ENCODE measurements at places on chromosomes 12 and 14.

- DNase-seq = no peak
Observed at GRCh38 chr14:39768589-39768988, 336.4 kb upstream of the FBXO33 start.

GRCh38 chr12:31238764-31239387 lies 87.1 kb downstream of the SINHCAF start:
- DNase-seq = peak; percentile 35

- no peak for DNase-seq
Observed at GRCh38 chr12:107228076-107228475, 134.7 kb upstream of the CRY1 start.

DNA sequence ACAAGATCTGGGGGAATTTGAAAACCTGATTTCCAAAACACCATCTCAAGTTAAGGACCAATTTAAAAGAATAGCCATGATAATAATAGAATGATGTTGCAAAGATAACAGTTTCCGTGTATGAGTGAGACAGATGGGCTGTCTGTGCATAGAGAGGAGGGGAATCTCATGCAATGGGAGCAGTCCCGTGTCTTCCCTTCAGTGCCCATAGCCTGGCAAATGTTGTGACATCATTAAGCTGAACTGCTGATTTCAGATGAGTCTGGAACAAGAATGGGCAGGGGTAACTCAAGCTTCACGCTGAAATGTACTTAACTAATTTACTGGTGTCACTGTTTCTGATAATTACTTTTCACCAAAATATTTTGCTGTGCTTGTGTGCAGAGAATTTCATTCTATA lies 454.0 kb downstream of the FOXG1 start:
- no peak for DNase-seq

GRCh38 chr12:60494244-60494643 lies 898.4 kb downstream of the SLC16A7 start:
- DNase-seq = no peak

DNA sequence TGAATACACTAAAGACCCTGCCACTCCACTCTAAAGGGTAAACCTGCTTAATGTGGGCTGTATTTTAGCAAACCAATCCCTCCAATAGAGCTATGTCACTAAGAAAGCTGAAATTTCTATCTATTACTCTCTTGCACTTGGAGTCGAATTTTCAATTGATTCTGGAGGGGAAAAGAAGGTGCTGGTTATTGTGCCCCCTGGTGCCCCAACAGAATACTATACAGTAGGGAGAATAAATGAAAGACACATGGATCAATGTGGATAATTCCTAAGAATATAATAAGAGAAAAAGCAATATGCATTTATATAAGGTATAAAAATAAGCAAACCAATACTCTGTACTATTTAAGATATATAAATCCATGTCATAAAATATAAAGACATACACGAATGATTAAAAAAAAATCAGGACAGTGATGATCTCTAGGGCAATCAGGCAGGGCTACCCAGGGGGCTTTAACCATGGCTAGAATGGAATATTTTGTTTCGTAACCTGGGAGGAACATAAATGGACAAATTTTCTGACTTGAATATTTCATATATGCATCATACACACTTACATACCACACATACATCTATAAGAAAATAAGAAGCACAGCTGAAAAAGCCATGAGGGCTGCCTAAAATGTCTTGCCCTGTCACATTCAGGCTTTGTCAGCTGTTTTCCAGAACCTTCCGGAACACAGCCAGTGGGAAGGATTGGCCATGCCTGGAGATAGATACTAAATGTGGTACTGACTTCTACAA lies 54.4 kb downstream of the EFCAB11 start:
- DNase-seq = no peak

DNA sequence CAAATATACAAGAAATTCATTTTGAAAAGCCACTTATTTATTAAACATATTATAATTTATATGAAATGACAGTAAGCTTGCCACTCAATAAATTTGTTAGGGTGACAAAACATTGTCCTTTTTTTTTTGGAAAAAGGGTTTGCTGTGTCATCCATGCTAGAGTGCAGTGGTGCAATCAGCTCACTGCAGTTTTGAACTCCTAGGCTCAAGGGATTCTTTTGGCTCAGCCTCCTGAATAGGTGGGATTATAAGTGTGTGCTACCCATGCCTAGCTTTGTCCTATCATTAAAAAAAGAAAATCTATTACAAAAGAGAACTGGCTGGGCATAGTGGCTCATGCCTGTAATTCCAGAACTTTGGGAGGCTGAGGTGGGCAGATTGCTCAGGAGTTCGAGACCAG lies 66.8 kb downstream of the FGD6 start:
- no peak for DNase-seq

- no peak for DNase-seq
Observed at GRCh38 chr14:88305528-88306322, 17.3 kb downstream of the KCNK10 start.

- no peak for DNase-seq
Observed at GRCh38 chr12:114769634-114770033, 85.7 kb upstream of the TBX3 start.

- DNase-seq = no peak
Observed at GRCh38 chr12:69354556-69355187, 4.9 kb upstream of the YEATS4 start.

DNA sequence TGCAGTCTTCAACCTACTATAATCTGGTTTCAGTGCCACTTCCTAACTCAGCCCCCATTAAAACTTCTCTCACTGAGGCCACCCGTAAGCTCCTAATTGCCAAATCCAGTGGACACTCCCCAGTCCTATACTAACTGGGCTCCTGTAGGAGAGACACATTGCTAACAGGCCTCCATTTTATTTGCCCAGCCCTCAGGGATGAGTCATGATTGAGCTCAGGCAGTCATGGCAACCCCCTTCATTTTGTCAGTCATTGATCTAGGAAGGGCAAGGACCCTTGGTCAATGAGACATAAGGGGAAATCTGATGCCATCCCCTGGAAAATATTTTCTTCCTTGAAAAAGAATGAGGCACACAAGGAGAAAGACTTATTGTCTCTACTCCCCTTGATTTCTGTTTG lies 70.1 kb upstream of the HIF1A start:
- no peak for DNase-seq

- DNase-seq = no peak
Observed at GRCh38 chr12:72679147-72679757, 407.1 kb downstream of the TRHDE start.

DNA sequence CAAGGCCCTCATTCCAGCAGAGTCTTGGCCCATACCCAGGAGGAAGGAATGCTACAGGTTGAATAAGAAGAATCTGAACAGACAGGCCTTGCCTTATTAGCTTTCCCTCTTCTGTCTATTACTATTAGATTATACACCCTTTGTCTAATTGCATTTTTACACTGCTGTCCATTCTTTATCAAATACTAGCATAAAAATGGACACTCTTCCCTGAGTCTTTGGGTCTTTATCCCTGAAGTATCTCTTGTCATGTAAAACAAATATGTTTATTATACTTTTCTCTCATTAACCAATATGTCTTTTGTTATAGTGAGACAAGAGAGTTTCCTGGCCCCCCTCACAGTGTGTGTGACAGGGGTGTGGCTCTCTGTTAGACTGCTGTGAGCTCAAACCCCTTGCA lies 897.4 kb upstream of the SEL1L start:
- no peak for DNase-seq

DNA sequence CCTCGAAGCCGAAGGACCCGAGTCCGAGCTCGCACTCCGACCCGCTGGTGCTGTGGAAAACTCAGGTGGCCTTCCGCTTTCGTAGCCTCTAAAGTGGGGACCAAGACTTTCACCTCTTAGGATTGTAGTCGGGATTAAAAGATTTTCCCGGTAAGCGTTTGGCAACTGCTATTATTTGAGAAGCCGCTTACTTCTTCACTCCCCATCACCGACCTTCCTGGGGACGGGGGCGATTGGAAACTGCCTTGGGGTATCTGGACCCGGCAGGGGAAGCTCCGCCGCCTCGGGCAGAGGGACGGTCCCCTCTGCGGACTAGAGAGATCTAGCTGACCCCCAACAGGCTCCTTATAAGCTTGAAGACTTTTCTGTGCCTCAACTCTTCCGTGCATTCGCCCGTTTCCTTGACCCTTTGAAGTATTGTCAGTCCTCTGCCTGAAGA lies 659 bp downstream of the TRAFD1 start:
- DNase-seq = no peak

DNA sequence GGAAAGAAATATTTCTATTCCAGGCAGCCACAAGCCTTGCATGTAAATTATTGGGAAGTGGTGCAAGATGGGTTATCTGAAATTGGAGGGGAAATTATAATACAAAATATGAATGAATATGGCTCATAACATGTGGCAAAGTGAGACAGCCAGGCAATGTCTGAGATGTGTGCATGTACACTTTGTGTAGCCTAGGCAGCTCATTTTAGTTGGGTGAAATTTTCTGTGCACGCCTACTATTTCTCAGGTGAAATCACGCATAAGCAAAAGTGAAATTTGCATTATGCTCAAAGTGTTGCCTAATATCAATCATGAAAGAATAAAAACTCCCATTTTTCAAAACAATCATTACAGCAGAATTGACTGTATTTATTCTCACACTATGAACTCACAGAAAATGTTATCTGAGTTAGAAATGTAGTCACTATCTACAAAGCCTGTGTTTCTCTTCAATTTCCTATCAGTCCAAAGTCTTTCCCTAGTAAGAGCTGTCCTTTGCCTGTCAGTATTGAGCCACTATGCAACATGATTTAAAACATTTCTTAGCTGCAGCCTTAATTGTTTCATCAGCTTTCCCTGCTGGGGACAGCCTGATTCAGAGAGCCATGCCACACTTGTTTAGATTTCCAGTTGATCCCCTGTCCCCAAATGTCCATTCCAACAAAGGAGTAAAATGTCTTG lies 80.7 kb downstream of the EPS8 start:
- no peak for DNase-seq

GRCh38 chr12:28958553-28959195 lies 190.4 kb upstream of the FAR2 start:
- DNase-seq = no peak

DNA sequence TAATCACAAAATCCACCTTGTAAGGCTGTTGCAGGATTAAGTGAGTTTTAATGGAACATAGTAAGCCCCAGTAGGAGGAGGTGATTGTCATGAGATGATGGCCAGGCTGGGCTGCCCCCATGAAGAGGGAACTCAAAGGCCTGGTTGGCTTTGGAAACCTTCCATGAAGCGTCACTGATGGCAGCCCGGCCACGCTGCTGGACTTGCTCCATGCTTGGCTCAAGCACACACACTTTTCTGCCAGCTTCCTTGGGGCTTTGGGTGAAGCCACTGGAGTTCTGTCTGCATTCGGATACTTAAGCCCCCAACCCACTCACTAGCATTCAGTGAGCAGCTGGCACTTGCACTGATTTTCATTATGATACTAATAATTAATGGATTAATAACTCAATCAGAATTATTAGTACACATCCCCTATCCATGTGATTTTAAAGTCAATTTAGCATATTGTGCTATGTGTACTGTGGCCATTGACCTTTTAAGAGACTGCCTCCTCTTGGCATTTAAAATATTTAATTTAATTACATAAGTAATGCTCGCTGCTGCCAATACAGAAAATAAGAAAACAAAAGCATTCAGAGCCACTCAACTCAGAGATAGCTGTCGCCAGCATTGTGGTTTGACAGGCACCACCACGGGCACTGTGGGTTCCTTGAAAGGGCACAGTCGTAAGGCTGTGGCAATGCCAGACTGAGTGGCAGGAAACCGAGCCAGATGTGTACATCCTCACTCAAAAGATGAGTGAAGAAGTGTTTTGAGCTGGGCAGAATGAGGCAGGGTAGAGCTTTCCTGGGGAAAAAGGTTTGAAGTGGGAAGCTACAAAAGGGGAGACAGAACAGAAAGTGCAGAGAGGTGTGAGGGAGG lies 15.9 kb downstream of the KRT85 start:
- DNase-seq = peak; percentile 8

DNA sequence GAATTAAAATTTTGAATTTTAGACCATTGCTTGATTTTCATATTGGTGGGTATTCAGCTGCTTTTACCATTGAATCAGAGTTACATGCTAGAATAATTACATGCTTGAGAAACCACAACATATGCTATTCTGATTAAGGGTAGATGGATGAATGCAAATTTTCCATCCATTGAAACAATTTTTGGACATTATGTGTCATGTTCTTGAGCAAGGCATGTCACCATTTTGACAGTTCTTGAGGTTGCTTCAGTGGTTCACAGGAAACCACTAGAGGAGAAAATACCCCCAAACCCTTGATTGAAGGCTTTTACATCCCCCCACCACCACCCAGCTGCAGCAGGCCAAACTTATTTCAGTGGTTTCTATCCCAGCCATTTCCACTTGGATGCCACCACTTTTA lies 13.5 kb downstream of the UBR7 start:
- no peak for DNase-seq

DNA sequence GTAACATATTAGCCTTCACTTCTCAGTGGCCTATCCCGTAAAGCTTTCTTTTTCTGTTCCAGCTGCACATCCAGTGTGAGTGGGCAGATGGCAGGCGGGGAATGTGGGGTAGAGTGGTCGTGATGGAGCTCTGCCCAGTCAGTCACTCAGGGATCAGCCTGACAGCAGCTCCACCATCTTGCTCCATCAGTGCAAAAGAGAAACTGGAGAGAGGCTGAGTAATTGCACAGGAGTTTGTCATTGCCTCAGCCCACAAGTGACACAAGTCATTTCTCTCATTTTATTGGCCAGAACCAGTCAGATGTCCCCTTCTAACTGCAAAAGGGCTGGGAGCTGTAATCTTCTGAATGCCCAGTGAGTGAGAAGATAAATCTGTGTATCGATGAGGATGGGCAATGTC lies 66.5 kb downstream of the ATP23 start:
- DNase-seq = no peak

DNA sequence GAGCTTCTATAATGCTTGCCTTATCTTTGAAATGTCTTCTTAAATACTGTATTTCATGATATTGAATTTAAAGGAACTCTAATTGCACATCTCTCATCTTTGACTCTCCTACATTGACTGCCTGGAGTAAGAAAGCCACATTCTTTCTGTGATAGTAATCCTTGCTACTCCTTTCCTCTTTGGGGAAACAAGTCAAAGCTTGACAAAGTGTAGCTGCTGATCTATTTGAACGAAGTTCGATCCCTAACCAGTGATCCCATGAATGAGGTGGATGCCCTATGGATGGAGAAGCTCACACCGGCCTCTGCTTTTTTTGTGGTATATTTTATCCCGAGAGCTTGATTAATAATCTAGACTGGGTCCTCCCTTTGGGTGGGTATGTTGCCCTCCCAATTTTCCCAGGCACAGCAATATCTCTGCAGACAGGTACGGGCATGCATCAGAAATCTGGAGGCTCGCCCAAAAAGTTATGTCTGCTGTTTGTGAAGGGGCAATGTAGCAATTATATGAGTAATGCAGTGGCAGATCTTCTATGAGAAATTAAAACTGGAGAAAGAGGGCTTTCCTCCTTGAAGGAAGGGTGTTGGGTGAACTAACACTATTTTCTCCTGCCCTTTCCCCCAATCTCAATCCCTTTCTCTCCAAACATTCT lies 163.0 kb upstream of the FRMD6 start:
- DNase-seq = no peak

- no peak for DNase-seq
Observed at GRCh38 chr14:91388551-91388975, 29.1 kb downstream of the CCDC88C start.

GRCh38 chr12:117019866-117020265 lies 79.3 kb downstream of the TESC start:
- DNase-seq = no peak

GRCh38 chr14:91381801-91382670 lies 35.6 kb downstream of the CCDC88C start:
- no peak for DNase-seq

- DNase-seq = no peak
Observed at GRCh38 chr14:68780358-68781160, 12.3 kb downstream of the ZFP36L1 start.

- DNase-seq = no peak
Observed at GRCh38 chr14:91957876-91958313, 10.4 kb upstream of the FBLN5 start.

GRCh38 chr12:30939234-30939633 lies 12.7 kb downstream of the TSPAN11 start:
- no peak for DNase-seq
